ENCODE measurements at places on chromosomes 11 and 22.
A peak's percentile ranks its signal among the peaks of the same experiment; 100 is the strongest.

- DNase-seq = no peak
Measured at GRCh38 chr22:22684580-22685561, 40.5 kb downstream of the GGTLC2 start.

DNA sequence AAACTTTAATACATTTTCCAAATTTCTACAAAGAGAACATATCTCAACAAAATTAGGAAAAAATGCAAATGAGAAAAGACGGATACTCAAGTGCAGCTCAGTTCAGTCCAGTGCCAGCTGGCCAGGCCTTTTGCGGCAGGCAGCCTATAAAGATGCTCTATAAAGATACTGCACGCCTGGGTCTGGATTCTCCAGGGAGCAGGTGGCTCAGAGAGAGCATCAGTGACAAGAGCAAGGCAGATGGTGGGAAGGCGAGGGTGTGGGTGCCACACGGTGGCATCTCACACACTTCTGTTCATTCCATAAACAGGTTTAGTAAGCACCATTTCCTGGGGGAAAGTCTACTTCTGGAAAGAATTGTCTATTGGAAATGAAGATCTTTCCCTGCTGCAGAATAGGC, 18.1 kb upstream of the SCN3B start:
- DNase-seq = no peak

DNA sequence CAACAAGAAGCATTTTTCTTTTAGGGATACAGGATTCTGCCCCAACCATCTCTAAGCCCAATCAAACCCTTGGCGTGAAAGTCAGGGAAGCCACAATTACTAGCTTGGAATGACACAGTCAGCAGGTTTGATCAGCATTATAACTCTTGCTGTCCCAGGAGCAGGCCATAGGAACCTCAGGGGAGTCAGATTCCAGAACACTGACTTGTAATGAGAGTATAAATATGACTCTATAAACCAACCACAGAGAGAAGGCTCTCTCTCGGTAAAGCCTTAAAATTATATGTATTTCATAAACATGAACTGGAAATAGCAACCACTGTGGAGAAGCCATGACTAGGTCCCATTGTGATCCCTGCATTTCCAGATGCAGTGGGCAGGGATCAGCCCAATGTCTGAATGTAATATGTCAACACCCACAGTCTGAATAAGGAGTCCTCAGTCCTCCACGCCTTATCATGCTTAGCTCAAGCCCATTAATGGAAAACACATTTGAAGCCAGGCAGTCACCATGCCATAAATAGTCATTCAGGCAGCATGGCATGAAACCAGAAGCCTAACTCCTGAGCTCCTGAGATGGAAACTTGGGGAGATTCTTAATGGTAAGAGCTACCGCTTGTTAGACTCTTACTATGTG, 99.1 kb upstream of the MTNR1B start:
- no peak for DNase-seq

- DNase-seq = peak; percentile 68
Measured at GRCh38 chr11:28701760-28702449, 593.7 kb downstream of the METTL15 start.

DNA sequence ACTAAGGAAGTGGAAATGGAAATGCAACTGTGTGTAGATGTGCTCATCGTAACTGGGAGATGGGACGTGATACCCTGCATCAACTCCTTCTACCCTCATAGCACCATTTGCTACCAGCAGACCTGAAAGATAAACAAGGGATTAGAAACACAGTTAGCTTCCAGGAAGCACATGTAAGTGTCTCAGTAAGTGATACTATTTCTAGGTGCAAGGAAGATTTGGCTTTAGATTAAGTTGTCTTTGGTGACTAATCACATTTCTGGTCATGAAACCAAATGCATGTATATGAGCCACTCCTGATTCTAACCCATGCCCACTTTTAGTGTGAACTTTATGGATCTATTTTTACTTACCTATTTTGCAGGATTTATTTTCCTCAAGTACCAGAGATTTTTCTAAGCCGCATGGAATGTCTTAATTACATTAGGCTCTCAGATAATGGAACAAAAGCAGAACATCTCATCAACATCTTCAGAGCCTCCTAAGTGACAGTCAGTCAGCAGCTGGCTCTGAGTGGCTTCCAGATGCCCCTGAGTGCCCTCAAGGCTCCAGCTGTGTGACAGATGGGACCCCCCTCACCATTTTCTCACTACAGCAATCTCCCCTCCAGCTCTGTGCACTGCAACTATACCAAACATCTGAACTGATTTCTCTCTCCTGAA, 21.2 kb downstream of the SLC5A12 start:
- no peak for DNase-seq

GRCh38 chr11:8370812-8371515, 107.3 kb upstream of the LMO1 start:
- DNase-seq = no peak

DNA sequence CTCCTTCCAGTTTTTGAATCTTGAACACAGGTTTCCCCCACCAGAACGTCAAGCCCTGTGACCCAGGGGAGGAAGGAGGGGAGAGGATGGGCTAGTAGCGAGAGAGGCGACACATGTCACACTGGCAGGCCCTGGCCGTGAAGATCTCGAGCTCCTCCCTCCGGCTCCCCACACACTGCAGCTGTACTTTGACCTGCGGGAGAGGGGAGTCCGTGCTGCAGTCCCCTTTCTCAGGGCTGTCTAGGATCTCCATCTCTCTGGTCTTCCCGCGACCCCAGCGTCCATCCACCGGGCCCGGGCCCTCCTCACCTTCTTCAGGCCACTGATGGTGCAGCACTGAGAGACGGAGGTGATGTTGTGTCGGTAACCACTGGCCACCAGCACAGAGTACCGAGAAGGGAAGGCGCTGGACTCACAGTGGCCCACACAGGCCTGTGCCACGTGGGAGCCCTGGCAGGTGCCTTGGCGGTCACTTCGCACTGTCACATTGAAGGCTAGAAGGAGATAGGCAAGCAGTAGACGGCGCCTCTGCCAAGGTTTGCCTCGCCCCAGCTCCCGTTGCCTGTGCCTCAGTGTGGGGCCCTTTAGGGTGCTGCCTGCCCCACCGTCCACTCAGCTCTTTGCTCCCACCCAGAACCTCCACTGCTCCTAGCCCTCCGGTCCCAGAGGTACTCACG, 873 bp downstream of the GPHA2 start:
- DNase-seq = no peak

DNA sequence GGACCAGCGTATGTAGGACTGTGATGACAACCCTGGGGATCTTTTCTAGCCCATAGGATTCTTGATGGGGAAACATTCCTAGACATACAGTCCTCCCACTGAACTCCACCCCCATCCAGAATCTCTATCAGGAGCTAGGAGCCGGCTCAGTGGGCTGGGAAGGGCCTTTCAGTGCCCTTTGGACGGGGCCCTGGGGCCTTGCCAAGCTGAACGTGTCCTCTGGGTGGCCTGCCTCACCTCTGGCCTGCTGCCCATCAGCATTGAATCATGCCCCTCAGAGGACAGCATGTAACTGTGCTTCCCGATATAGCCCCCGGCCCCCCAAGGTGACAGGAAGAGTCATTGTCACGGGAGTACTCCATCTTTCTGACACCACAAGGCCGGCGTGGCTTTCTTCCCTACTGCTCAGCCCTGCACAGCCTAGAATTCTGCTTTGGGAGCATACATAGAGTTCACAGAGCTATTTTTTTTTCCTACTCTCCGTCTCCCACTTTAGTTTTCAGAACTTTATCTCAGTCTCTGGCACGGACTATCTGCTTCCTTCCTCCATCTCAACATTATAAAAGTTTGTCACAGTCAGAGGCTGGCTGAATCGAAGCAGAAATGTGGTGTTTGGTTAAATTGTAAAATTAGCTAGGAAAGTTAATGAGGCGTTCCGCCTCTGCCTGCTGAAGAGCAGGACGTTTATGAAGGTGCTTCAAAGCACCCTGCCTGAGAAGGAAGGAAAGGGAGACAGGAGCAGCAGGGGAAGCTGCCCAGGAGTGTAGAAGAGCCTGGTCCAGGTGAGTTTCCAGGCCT, 111.9 kb downstream of the ZBTB16 start:
- no peak for DNase-seq

GRCh38 chr11:134468796-134469195, 56.8 kb upstream of the B3GAT1 start:
- DNase-seq = no peak

DNA sequence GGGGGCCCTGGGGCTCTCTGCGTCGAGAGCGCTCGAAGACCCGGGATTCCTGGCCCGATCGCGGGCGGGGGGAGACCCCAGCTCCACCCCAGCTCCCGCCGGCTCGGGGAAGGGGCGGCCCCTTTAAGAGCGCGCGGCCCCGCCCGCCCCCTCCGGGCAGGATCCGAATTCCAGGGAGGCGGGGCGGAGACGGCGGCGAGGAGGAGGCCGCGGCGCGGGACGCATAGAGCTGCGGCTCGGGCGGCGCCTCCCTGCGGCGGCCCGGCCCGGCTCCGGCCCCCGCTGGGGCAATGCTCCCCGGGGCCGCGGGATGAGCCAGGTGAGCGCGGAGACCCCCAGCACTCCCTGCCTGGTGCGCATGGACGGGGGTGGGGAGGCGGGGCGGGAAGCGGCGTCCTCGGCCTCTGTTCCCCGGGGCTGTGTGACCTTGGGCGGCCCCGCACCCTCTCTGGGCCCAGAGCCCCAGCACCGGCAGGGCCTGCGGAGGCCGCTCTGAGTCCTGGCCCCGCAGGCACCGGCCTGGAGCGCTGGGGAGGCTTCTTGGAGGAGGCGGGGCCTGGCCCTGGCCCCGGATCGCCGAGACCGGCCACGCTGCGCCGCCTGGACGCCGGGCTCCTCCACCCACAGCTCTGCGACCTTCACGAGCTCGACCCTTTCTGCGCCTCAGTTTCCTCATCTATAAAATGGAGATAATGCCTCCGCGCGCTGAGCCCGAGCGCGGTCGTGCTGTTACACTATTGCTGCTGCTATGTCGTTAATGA, 565 bp downstream of the GAS2L1 start:
- DNase-seq = peak; percentile 66

DNA sequence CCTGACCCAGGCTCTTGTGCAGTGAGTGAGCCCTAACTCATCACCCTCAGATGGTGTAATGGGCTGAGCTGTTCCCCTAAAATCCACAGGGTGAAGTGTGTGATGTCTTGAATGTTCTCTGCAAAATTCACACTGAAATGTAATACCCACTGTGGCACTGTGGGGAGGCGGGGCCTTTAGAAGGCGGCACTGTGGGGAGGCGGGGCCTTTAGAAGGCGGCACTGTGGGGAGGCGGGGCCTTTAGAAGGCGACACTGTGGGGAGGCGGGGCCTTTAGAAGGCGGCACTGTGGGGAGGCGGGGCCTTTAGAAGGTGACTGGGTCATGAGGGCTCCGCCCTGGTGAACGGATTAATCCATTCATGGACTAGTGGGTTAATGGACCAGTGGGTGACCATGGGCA, 33.0 kb downstream of the CHID1 start:
- DNase-seq = no peak

DNA sequence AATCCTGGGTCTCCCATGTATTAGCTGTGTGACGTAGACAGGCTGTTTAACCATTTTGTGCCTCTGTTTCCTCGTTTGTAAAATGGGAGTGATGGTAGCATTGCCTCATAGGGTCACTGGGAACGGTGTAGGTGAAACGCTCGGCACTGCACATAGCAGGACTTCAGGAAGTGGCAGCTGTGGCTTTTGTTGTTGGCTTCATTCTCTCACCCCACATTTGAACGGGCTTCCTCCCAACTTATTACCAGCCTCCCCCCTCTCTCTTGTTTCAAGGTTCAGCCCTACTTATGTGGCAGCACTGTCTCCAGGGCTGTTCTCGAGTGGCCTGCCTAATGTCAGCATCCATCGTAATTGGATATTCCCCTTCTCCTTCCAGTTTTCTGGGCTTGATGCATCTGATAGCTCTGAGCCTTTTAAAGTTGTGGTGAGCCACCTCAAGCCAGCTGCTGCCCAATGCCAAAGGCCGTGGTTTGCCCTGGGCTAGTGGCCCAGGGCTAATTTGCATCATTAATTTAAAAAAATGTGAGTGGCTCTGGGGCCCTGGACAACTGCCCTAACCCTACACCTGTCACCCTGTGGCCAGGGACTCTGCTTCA, 217.8 kb upstream of the TBCEL start:
- no peak for DNase-seq

GRCh38 chr22:47943729-47944700, 1181.6 kb downstream of the TBC1D22A start:
- DNase-seq = no peak

DNA sequence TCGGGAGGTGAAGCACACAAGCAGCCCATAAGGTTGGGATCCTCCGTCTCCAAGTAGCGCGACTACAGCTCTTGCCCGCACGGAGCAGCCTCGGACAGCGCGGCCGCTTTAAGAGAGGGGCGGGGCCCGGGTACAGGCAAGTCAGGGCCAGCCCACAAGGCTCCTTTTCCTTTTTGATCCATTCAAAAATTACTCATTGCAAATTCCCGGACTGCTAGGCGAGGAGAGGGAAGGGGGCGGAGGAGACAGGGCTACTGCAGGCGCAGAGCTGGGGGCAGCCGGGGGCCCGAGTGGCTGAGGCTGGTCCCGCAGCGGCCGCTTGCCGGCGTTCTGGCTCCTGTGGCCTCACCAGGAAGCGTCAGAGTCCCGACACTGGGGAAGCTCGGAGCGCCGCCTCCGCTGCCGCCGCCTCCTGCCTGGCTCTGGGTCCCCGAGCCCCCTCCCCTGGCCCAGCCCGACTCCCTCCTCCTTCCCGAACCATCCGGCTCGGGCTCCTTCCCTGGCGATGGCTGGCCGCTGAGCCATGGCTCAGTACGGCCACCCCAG, at the start of gene UBASH3B:
Gene UBASH3B, plus strand, starts transcription at position 196 of the 546 bp plus-strand sequence. Its CDS starts 328 bp downstream, at position 524.
- DNase-seq = peak; percentile 86

GRCh38 chr22:17665854-17666253, 27.3 kb downstream of the BCL2L13 start:
- DNase-seq = no peak

GRCh38 chr11:117891362-117891761, 14.9 kb upstream of the FXYD6 start:
- DNase-seq = no peak

DNA sequence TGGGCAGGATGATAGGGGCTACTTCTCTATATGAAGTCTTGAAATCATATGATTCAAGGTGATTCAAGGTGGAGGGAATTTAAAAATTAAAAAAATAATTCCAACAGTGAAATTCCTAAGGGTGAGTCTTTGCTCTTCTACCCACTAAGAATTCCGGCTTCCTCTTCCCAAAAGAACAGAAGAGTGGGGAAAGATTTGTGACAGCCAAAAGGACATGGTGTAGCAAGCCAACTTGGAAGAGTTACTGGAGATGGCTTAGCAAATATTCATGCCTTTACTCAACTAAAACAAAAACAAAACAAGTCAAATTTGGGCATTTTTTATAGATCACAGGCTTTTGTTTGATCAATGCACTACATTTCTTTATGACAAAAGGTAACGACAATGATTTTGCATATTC, 12.3 kb downstream of the ZBED5 start:
- no peak for DNase-seq

GRCh38 chr22:31935961-31936635, 8.2 kb upstream of the YWHAH start:
- no peak for DNase-seq

- no peak for DNase-seq
Measured at GRCh38 chr11:22340235-22340634, 2.1 kb downstream of the SLC17A6 start.

- DNase-seq = peak; percentile 41
Measured at GRCh38 chr11:100687054-100687629, at the start of gene ARHGAP42. TSS of gene ARHGAP42 (plus strand) at chr11:100687288. CDS start at chr11:100687679, 391 bp downstream.

All from RWPE1 (cell line).